Choroid plexus epithelial cell (primary cell): ENCODE measurements at places on chromosomes 5 and 9.

DNA sequence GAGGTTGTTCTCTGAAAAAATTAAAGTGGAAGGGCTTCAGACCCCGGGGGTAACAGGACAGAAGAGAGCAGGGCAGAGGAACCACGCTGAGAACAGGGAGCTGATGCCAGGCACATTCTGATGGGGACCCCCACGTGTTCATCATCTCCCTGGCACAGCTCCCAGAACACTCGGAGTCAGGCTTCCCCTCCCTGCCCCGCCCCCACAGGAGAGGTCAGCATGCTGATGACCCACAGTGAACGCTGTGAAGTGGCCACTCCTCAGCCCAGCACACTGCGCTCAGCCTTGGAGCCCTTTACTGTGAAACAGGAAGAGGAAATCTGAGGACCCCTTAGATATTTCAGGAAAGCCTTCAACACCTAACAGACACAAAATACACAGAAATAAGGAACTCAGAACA, 16.4 kb downstream of the RETREG1 start:
- DNase-seq = peak; percentile 65

GRCh38 chr5:160956051-160956450, 104.0 kb upstream of the ATP10B start:
- DNase-seq = no peak

DNA sequence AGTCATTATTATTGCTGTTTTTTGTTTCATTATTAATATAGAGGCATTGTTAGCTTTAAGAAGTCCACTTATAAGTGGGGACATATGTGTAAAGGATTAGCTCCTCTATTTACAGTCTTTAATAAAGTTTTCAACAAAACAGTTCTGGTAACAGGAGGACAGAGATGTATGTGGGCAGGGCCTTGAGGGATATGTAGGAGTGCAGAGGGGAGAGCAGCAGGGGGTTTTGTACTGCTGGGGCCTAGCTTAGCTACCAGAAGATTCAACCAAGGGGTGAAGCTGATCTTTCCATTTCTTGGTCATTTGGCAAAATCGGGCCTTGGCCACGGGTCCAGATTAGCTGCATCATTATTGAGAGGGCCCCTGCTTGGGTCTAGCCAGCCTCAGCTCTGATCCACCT, 89.9 kb downstream of the PPARGC1B start:
- DNase-seq = no peak

- no peak for DNase-seq
Measured at GRCh38 chr5:119706049-119706448, 76.7 kb downstream of the FAM170A start.

GRCh38 chr5:102418531-102418930, 80.3 kb downstream of the SLCO6A1 start:
- DNase-seq = no peak

GRCh38 chr9:125190361-125190801, 778 bp upstream of the PPP6C start:
- DNase-seq = peak; percentile 13

DNA sequence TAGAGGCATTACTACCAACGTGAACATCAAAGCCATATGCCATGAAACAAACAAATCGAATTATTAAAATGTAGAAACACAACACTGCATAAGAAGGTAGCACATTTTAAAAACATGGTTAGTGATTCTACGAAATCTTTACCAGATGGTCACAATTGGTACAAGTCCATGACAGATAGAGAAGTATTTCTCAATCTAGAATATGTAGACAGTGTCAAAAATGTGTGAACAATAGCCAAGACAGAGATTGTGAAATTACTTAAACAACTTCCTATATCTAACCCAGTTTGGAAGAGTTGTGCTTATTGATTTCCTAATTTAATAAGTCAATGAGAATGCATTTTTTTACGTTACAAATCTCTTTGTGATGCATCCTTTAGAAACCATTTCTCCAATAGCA, 1121.6 kb downstream of the MAT2B start:
- DNase-seq = no peak

- peak; percentile 79 for DNase-seq
Measured at GRCh38 chr5:32589942-32590869, 4.8 kb downstream of the SUB1 start.

GRCh38 chr5:45750574-45750973, 54.4 kb upstream of the HCN1 start:
- no peak for DNase-seq

GRCh38 chr5:4044881-4045280, 449.2 kb downstream of the IRX1 start:
- no peak for DNase-seq

DNA sequence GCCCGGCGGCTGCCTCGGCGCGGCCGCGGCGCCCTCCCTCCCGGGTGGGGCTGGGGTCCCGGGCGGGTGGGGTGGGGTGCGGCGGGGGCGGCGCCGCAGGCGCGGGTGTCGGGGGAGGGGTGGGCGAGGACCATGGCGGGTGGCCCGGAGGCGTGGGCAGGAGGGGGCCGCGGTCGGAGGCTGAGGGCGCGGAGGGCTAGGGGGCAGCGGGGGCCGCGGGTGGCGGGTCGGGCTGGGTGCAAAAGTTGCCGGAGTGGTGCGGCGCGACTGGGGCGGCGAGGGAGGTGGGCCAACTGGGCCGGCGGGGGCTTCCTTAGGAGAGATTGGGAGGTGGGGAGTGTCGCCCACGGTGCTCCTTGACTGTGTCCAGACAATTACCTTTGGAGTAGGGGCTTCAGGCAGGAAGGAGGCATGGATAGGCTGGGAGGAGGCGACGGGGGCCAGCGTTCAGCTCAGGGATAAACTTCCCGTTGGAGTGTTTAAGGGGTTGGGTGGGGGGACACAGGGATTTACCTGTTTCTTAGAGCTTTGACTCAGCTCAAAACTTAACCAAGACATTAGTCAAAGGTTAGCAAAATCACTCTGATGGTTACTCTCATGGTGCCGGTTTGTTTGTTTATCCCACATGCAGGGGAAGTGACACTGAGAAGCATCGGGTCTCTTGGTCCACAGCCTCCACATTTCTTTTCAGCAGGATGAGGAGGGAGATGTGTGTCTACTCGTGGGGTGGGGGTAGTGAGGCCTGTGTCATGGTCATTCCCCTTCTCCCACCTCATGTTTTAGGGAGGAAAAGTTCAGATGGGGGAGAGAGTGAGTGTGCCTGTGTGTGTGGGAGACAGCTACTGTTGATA, 859 bp downstream of the CSNK1G3 start:
- DNase-seq = peak; percentile 36

GRCh38 chr5:5066276-5067186, 73.6 kb upstream of the ADAMTS16 start:
- peak; percentile 1 for DNase-seq

GRCh38 chr9:110828264-110828663, 159.7 kb downstream of the MUSK start:
- peak; percentile 64 for DNase-seq

DNA sequence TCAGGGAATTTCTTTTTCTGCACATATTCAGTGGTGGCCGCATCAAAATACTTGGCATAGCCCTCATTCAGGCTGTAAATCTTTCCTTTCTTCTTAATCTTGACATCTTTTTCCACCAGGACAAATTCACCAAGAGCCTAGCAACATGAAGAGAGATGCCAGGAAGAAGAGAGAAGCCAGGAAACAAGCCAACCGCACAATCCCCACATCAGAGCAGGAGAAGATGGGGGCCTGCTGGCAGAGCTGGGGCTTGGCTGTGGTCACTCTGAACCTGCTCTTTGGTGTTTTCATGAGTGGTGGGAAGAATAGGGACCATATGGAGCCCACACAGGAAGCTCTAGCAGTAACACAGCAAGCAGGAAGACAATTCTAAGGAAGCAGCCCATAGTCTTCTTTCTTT, 12.4 kb downstream of the PCAT7 start:
- no peak for DNase-seq

- DNase-seq = no peak
Measured at GRCh38 chr9:123812984-123813383, 116.9 kb downstream of the DENND1A start.

DNA sequence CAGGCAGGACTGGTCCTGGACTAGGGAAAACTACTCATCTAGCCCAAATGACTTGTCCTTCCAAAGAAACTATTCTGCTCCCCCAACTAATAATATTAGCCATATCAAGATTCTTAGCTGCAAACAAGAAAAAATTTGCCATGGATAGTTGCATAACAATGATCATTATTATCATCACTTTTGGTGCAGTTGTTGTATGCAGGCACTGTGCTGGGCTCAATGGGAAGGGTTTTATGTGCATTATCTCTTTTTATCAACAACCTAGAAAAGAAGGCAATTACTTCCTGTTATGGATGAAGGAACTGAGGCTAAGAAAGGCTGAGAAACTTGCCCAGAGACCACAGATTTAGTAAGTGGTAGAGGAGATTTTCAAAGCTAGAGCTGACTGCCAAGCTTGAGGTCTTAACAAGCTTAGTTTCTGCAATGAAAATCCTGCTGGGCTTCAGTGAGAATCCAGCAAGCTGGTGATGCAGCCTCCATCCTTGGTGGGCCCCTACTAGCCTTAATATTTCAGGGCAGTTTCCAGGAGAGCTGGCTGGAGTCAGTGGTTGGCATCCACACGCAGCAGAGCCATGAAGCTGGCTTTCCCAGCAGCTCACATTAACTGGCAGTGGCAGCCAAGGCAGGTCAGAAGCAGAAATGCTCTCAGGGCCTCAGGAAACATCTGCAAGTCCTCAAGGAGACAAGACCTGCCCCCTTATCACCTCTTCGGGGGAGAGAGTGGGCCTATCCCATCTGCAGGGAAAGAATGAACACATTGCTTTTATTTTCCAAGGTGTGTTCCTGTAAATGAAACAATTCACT, 20.5 kb upstream of the MEGF9 start:
- DNase-seq = no peak

- DNase-seq = peak; percentile 29
Measured at GRCh38 chr9:125820100-125820804, 73.1 kb downstream of the PBX3 start.

DNA sequence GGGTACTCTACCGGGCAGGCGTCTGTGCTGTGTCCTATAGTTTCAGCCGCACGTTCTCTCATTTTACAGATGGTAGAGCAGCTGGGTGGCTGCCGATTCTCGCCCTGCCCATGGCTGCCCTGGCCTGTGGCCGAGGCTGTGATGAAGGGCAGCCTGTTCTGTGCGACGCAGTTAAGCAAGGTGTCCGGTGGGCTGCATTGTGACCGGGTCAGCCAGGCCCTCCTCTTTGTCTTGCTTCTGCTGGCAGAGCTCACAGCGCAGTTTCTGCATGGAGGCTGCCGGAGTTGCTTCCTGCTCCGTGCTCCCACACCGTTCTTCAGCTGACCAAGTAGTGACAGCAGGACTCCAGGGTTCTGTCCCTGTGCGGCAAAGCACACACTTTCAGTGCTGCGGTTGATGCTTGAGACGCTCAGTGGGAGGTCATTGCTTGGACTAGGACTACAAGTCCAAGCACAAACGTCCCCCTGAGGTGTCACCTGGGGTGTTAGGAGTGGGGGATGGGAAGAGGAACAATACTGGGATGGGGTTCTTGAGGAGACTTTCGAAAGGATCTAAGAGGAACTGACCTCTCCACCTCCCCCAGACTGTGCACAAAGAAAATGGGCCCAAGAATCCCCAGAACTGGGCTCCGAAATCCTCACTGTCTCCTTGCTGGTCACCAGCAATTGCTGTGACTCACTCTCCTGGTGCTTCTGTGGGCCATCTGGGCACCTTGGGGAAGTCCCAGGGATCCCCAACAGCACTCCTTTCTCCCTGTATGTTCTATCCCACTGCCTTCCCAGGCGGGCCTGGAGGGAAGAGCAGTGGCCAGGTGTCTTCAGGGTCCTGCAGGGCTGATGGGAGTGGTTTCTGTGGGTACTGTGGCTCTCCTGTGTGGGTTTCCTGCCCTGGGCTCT, 58.2 kb downstream of the GADD45G start:
- DNase-seq = no peak

DNA sequence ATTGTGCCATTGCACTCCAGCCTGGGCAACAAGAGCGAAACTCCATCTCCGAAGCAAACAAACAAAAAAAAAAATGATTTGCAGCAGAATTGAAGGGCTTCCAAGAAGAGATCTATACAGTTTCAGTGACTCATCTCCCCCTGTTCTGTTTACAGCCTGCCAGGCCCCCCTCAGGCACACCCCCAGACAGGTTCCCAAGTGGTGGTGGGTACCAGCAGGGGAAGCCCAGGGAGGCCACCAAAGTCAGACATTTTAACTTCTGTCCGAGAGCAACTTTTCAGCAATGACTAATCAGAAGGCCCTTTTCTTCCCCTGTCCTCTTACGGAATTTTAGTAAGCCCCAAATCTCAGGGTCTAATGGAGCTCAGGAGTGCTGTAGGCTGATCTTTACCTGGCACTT, 98.7 kb downstream of the PAX5 start:
- DNase-seq = no peak

DNA sequence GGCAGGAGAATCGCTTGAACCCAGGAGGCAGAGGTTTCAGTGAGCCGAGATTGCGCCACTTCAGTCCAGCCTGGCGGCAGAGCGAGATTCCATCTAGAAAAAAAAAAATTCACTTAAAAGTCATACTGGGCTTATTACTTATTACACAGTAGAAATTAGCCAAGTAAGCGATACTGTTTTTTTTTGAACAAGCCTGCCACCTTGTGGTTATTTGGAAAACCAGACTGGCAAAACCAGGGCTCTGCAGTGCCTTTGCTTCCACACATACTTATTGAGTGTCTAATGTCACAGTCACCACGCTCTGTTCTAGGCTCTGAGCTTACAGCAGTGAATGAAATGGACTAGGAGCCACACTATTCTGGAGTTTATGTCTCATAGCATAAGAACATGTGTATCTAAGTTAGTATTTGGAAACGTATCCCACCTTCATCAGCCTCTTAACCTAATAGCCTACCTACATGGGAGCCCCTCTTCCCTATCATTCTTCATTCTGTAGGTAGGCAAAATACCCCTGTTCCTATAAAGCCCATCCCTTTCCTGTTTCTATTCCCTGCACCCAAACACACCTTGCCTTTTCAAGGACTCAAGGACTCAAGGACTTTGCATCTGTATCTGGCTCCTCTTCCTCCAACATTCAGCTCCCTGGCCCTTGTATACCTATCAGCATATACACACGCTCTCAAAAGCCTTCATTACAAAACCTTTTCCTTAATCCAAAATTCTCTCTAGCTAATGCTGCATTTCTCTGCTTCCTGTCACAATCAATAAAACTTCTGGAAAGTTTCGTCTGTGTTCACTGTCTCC, 13.9 kb upstream of the BASP1 start:
- DNase-seq = peak; percentile 91

DNA sequence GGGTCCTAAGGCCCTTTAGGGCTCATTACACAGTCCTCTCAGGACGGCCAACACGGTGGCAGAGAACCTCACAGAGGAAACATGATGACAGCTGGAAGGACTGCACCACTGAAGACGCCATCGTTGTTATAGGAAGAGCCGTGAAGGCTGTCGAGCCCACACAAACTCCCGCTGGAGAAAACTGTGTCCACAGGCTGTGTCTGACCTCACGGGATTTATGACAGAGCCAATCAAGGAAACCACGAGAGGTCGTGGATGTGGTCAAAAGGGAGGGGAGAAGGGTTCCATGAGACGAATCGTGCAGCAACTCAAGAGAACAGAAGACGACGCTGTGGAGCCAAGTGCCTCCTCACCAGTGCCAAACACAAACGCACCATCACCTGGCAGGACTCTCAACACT, 12.2 kb downstream of the QSOX2 start:
- no peak for DNase-seq

- no peak for DNase-seq
Measured at GRCh38 chr9:81559197-81559596, 130.2 kb downstream of the TLE1 start.
